Hypothalamus (tissue), 51 donors: ENCODE measurements at places on chromosomes 6 and 20.

GRCh38 chr6:60867548-60867947, 1418.5 kb downstream of the KHDRBS2 start:
- DNase-seq, result no peak

GRCh38 chr6:104505838-104506237, 353.9 kb downstream of the HACE1 start:
- DNase-seq, result no peak

DNA sequence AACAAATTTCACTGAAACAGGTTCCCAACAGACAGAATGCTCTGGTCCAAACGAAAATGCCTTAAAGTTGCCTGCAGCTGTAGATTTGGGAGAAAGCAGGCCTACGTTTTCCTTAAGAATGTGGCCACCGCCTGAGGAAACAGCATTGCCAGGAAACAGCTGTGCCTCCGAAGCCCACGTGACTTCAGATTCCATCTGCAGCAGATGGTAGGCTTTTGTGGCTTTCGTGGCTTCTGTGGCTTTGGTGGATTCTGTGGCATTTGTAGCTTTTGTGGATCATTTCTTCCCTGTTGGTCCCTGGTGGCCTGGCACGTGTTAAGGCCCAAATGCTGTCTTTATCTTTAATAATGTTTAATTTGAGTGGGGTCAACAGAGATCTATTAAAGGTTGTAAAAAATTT, 222.9 kb downstream of the TTLL2 start:
- DNase-seq, result no peak

DNA sequence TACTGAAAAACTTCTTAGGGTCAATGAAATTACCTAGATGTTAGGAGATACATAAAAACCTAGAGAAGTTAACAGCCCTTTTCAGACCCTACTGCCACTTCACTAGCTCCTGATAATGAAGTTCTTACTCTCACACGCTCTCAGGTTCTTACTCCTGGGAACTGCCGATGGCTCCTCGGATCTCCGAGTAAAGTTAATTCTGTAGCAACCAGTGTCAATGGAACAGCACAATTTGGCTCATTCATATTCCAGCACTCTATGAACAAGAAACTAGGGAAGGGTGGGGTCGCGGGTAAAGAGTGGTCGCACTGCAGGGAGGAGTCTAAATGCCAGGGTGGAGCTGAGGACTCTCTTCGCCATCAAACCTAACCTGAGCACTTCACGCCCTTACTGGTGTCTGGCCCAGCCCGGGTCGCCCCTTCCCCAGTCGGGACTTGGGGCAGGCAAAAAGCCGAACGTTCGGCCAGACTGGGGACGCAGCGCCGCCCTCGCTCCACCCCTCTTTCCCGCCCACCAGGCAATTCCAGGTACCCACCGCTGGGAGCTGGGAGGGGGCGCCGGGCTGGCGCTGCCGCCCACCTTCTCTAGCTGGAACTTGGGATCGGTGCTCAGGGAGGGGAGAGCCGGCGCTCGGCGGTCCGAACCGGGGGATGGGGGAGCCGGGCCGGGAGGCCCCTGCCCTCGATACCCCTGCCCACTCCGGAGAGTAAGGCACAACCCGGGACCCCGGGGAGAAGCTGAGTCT, 744 bp downstream of the RAB23 start:
- peak; percentile 35 for DNase-seq

GRCh38 chr20:20363799-20364592, 3.9 kb upstream of the INSM1 start:
- DNase-seq, result no peak

DNA sequence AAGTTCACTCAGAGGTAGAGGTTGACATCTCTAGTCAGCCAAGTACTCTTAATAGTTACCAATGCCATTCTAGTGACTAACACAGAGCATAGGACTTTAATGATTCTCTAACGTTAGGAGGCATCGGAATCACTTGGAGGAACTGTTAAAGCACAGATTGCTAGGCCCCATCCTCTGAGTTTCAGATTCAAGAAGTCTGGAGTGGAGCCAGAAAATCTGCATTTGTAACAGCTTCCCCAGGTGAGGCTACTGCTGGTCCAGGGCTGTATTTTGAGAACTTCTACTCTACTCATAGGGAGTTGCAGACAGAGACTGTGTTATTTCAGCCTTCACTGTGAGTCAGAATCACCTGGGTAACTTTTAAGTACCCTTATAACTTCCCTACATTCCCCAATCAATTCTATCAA, 5.7 kb downstream of the LMBRD1 start:
- DNase-seq, result no peak

- DNase-seq, result no peak
Observed at GRCh38 chr6:56766806-56767178, 124.1 kb upstream of the DST start.

- DNase-seq, result no peak
Observed at GRCh38 chr6:151807513-151808370, at the start of gene ESR1. TSS of gene ESR1 (plus strand) at chr6:151807682. CDS start at chr6:151807913, 231 bp downstream.

GRCh38 chr6:95143408-95144180, 433.7 kb upstream of the MANEA start:
- DNase-seq, result no peak

DNA sequence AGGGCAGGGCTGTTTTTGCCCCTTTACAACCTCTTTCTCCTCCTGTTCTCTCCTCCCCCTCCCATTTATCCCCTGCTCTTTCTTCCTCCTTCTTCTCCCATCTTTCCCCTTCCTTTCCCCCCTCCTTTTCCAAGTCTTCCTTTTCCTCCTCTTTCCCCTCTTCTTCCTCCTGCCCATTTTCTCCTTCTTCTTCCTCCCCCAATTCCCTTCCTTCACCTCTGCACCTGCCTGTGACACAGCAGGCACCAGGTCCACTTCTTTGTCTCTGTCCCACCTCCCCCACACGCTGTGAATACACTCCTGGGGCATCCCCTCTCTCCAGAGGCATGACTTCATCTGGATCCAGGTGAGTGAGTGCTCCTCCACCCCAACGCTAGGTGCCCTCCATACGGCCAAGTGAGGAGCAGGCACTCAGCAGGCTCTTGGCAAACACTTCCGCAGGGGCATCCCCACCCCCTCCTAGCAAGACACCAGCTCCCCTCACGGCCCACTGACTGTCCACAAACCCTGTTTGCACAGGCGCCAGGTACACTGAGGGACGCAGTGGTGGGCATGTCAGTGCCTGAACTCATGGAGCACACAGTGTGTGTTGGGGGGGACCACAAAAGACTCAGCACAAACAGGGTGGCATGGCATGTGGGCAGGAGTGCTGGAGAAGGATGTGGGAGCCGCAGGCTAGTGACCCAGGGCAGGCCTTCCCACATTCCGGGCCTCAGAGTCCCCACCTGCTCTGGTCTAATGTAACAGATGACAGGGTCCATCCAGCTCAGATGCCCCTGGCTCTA, 10.7 kb upstream of the TLDC2 start:
- DNase-seq, result no peak

GRCh38 chr6:47679322-47679906, 19.0 kb upstream of the ADGRF4 start:
- no peak for DNase-seq

GRCh38 chr20:59837623-59838394, 95.6 kb downstream of the SYCP2 start:
- DNase-seq, result no peak

DNA sequence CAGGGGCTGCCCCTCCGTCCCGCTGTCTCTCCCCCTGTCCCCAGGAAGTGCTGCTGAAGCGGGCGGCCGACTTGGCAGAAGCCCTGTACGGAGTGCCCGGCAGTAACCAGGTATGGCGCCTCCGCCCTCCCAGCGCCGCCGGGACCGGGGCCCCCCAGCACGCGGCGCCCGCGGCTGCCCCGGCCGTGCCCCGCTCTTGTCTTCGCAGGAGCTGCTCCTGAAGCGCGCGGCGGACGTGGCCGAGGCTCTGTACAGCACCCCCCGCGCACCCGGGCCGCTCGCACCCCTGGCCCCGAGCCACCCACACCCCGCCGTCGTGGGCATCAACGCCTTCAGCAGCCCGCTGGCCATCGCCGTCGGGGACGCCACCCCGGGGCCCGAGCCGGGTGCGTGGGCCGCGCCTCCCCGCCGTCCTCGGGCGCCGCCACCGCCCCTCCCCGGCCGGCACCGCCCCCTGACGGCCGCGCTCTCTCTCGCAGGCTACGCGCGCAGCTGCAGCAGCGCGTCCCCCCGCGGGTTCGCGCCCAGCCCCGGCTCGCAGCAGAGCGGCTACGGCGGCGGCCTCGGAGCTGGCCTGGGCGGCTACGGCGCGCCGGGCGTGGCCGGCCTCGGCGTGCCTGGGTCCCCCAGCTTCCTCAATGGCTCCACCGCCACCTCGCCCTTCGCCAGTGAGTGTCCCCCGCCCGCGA, 48.4 kb downstream of the CPXM1 start:
- DNase-seq, result no peak

DNA sequence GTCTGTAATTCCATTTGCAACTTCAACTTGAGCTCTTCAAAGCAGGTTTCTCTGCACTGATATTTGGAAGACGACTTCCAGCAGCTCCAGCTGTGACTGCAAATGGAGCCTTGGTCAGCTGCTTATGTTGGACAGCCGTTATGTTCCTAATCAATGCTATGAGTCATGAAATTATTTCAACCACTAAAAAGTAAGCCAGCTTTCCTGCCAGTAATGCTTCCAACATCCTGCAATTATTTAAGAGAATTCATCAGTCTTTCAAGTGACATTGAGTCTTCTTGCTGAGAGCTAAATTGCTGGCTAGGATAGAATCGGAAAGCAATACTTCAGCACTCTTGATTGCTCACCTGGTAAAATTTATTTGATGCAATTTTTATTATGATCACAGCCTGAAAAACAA, 375.7 kb downstream of the MMUT start:
- no peak for DNase-seq

DNA sequence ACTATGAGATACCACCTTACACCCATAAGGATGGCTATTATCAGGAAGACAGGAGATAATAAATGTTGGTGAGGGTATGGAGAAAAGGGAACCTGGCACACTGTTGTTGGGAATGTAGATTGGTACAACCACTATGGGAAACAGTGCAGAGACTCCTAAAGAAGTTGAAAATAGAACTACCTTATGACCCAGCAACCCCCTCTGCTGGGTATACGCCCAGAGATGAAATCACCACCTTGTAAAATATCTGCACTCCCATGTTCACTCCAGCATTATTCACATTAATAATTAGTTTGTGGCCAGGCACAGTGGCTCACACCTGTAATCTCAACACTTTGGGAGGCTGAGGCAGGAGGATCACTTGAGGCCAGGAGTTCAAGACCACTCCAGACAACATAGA, 26.8 kb downstream of the ZBTB9 start:
- no peak for DNase-seq

GRCh38 chr6:77143659-77144447, 319.4 kb downstream of the HTR1B start:
- no peak for DNase-seq

DNA sequence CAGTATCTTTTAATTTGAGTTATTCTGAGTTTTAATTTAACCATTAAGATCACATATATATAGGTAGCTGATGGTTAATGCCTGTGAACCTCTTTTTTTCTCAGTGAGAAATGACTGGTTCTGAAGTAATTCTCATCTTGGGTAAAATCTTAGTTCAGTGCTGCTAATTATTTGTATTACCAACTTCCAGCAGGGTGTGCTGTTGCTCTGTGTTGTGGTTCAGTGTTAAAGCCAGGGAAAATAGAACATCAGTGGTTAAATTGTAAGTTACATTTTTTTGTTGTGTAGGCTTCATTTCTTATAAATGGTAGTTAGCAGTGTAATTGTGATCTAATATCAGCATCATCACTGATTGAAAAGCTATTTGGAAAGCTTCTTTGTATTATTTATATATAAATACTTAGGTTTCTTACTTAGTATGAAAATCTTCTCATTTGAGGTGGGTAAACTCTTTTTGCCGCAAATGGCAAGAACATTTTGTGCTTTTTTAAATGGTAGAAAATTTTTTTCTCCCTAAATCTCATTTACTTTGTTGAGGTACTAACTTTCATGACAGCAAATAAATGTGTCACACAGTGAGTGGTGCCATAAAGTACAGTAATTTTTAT, 43.7 kb downstream of the CDC5L start:
- peak; percentile 45 for DNase-seq

DNA sequence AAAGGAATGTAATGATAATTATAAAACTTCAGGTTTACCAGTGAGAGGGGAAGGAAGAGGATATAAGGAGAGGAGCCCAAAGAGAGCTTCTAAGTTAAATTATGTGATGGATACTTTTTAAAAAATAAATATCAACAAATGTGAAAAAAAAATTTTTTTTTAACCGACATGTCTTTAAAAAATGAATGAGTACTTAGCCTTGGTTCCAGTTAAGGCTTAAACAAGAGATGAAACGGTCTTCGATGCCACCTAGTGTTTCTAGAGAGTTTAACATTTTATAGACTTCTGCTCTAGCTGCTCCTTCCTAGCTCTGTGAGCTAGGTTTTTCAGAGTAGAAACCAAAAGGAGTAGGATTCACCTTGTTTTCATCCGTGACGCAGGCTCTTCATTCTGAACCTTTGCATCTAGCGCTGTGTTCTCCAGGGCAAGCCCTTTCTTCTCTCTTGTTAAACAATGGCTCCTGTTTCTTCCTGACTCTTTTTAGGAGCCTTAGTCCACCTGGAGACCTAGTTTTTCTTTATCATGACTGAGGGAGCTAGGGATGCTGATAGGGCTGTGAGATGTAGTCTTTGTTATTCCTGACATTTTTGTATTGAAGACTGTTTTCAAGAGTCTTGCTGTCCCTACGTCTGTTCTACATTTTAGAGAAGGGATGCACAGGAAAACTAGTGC, 42.4 kb upstream of the GNRH2 start:
- no peak for DNase-seq

DNA sequence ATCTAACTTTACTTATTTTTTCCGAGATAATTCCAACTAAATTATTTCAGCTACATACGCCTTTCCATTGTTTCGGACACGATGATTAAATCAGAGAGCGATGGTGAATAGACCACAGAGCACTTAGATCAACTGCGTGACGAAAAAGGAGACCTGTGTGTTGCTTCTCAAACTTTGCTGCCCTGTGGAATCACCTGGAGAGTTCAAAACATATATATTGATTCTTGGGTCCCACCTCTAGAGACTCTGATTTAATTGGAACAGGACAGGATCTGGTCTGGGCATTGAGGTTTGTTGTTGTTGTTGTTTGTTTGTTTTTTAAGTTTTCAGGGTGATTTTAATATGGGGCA, 401 bp upstream of the TNFRSF21 start:
- no peak for DNase-seq

DNA sequence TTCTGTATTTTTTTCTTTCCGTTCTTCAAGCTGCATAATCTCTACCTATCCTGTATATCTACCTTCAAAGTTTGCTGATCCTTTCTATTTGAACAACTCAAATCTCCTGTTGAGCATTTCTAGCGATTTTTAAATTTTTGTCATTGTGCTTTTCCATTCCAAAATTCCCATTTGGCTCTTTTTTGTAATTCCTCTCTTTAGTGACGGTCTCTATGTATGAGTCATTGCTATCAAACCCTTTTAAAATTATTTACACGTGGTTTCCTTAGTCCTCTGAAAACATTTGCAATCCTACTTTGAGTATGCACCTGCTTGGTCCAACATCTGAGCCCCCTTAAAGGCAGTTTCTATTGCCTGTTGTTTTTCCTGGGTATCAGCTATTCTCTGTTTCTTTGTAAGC, 100.5 kb upstream of the FOXC1 start:
- DNase-seq, result no peak
